CD14-positive monocyte (primary cell): ENCODE measurements at places on chromosomes 6 and 20.

GRCh38 chr6:36285797-36286196 is 15.9 kb downstream of the PNPLA1 start:
- DNase-seq, result no peak

- no peak for DNase-seq
Observed at GRCh38 chr6:2247664-2248063, 2.3 kb upstream of the GMDS start.

GRCh38 chr20:37111926-37112455 is 16.2 kb upstream of the RBL1 start:
- DNase-seq, result no peak

- no peak for DNase-seq
Observed at GRCh38 chr6:110971468-110971867, 10.4 kb upstream of the RPF2 start.

- DNase-seq, result no peak
Observed at GRCh38 chr20:14963262-14963663, 625.9 kb upstream of the FLRT3 start.

- no peak for DNase-seq
Observed at GRCh38 chr20:37518606-37519507, 2.2 kb upstream of the NNAT start.

GRCh38 chr6:6942831-6943230 is 164.9 kb upstream of the RREB1 start:
- DNase-seq, result peak; percentile 62

- no peak for DNase-seq
Observed at GRCh38 chr20:41998539-41999341, 380.6 kb upstream of the CHD6 start.

GRCh38 chr6:154446984-154447383 is 63.5 kb downstream of the CNKSR3 start:
- DNase-seq, result no peak

GRCh38 chr6:46628976-46629375 is 23.6 kb downstream of the CYP39A1 start:
- no peak for DNase-seq

- no peak for DNase-seq
Observed at GRCh38 chr6:44432726-44433125, 45.2 kb downstream of the CDC5L start.

GRCh38 chr6:154907291-154907690 is 87.8 kb upstream of the TIAM2 start:
- no peak for DNase-seq

DNA sequence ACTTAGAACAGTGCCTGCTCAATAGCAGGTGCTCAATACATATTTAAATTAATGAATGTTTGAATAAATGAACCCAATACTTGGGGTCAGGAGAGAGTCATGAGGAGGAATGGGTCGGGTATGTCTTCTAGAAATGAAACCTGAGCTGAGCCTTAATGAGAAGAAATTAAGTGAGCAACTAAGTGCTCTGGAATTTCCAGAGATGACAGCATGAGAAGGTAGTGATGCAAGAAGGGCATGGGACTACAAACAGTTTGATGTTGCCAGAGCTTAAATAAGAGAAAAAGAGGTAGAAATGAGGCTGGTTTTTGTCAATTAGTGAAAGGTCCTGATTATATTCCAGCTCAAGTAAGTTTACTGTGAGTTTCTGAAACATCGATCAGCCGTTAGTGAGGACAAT is 82.9 kb downstream of the PDE10A start:
- DNase-seq, result no peak

DNA sequence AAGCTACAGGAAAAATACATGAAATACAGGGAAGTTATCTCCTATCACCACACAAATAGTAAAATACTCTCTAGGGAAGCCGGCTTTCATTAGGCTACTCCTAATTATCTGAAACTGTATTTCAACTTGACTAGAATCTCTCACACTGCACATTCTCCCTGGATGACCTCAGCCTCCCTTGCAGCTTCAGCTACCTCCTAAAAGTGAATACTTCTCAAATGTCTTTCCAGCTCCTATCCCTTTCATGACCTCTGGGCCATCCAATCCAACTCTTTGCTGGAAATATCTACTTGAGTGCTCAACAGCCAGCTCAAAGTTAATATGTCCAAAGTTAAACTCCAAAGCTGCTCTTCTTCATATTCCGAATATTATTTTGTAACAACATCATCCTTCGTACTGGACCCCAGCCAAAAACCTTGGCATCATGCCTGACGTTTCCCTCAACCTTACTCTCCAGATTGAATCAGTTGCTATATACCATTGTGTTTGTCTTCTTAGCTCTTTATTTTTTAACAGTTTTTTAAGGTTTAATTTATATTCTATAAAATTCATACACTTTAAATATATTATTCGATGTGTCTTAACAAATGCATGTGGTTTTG is 29.4 kb upstream of the KIF6 start:
- no peak for DNase-seq

- no peak for DNase-seq
Observed at GRCh38 chr20:64083804-64084684, at the start of gene LKAAEAR1. TSS of gene LKAAEAR1 (minus strand) at chr20:64084398. CDS start at chr20:64084219, 179 bp downstream.

DNA sequence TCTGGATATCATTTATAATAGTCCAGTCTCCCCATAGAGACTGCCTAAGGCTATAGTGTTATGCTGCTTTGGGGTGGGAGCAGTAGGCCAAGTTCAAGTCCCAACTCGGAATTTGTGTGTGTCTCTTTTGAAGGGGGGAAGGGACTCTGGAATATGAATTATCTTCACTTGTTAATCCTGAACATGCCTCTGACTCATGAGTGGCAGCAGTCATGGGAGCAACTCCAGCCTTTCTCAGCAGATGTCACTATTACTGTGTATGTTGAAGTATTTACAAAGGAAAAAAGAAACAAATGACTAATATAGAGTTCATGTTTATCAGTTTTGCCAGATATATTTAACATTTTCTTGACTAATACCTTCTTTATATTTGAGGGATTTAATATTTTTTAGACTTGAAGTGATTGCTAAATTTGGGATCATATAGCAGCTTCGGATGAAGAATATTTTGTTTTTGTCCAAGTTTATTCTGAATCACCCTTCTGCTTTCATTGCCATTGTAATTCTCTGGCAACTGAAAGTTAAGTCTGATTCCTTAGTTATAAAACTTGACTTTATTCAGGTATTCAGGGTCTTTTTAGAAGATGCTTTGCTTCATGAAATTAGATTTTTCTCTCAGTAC is 23.4 kb downstream of the FAM217A start:
- DNase-seq, result no peak

DNA sequence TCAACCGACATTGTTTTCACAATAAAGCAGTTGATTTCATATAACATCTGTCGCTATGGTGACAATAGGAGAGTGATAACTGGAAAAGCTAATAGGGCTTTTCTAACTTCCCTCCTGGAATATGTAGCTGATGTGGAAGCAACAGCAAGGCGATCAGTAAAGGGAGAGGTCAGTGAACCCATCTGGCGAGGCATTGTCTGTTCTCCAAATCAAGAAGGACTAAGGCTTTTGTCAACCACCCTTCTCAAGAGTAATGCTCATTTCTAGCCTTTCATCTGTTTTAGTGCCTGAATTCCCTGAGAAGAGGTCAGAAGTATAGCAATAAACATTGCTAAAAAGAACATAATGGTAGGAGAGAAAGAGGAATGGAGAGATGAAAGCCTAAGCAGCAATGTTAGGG is 201.3 kb downstream of the AKAP7 start:
- no peak for DNase-seq

GRCh38 chr6:123091896-123092271 is 95.8 kb downstream of the CLVS2 start:
- no peak for DNase-seq

DNA sequence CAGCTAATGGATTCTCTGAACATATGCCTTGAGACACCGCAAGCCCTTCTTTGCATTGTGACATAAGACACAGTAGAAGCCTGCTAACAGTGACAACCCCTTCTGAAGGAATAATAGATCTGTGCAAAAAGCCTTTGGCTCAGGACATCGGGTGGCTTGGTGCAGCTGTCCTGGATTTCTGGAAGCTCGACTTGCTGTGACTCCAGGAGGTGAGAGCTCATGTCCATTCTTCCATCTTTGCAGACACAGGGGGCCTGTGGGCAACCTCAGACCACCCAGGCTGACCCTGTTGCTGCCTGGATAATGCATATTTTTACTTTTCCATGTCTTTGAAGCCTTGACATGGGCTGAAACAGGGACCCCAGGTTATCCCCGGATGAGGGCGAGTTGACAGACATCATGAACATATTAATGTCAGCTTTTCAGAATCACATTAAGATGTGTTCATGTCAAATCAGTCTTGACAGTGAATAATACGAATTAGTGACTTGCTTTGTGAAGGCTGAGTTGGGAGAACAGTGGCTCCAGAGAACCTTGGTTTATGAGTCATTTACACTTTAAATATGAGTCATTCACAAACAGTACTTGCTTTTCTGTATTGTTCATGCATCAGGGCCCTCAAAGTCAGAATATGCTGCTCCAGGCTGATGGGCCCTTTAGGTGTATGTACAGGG is 66.8 kb upstream of the IYD start:
- no peak for DNase-seq

GRCh38 chr20:15913391-15914025 is 659.7 kb downstream of the KIF16B start:
- DNase-seq, result no peak

- DNase-seq, result no peak
Observed at GRCh38 chr6:138378463-138378862, 758 bp downstream of the SMIM28 start.

DNA sequence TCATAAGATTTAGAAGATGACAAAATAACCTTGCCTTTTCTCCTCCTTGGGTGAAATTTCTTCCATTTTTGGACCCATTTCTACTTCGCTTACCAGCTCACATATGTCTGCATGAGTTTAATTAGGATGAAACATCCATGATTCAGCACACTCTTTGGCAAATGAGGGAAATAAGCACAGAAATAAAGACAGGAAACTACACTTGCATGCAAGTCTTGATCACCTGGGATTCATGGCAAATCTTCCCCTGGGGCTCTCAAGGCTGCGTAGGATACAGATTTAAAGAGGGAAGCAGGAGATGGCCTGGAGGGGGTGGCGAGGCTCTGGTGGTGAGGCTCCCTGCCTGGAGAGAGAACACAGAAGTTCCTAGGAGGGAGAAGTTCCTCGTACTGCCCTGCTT is 147.8 kb downstream of the EDN3 start:
- no peak for DNase-seq

- no peak for DNase-seq
Observed at GRCh38 chr6:100455230-100456124, 9.2 kb downstream of the SIM1 start.

DNA sequence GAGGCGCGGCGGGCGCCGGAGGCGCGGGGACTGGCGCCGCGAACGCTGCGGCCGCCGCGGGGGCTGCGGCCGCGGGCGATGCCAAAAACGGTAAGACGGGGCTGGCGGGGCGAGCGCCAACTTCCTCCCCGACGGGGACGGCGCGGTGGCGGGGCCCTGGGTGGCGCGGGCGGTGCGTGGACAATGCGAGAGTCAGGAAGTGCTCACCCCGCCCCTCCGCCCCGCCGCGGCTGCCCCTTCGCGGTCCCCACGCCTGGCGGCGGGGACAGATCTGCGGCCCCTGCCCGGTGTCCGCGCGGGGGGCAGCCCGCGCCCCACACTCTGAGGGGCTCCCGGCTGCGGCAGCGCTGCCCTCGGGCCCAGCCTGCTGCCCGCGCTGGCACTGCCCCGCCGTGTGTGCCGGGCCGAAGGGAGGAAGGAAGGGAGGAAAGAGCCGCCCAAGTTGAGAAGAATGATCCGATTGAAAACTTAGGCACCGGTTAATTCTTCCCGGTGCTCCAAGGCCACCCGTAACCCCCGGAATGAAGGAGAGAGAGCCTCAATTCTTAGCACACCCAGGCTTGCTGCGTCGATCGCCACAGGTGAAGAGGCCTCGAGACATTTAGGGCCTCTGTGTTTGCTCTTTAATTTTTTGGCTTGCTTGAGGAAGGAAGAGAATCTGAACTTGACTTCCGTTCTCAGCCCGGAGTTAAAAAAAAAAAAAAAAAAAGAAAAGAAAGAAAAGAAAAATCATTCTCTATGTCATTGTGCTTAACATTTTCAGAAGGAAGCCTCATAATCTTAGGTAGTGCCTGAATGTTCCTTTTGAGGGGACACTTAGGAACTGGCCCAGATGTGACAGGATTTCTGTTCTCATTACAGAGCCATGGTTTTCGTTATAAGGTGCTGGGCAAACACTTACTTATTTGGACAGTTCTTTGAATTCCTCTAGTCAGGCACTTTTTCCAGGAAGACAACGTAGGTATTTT is 982 bp downstream of the HECA start:
- DNase-seq, result peak; percentile 69

DNA sequence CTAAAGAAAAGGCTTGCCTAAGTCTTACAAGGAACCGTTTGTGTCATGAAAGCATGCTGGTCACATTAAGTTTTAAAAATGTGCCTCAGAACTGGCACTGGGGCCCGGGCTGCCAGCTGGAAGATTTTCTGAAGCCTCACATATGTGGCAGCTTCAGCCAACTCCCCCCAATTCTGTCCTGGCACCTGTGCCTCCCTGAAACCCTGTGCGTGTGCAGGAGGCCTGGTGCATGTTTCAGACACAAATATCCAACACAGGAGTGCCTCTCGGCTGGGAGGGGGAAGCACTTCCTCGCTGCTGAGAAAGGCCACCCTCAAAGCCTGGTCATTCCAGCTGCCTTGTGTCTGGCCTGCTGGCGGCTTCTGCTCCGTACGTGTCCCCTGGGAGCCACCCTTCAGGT is 188.5 kb upstream of the SNX9 start:
- no peak for DNase-seq

GRCh38 chr6:13769655-13770053 is 44.7 kb downstream of the MCUR1 start:
- no peak for DNase-seq

DNA sequence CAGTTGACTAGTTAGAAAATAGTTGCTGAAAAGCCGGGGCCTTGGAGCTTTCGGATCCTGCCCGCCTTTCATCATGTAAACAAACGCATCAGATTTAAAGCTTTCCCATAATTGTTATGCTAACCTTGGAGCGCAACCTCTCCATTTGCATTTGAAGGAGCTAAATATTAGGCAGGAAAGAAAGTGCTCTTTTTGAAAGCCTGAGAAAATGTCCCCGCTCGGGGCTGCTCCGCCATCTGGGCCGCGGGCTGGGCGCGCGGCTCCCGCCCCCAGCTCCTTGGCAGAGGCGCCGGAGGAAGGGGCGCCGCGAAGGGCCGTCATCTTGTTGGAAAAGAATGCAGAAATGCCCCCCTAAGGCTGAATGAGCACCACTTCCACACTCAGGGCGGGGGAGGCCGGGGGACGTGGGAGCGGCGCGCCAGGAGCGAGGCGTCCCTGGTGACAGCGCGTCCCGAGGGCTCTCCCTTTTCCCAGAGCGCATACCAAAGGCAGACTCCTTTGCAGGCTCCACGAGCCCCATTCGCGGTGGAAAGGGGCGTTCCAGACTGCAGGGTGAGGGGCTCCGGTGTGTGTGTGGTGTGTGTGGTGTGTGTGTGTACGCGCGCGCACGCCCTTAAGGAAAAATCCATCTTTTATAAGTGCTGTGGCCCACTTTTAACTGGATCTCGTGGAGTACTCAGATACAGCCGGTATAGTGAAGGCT is 145.6 kb upstream of the ID4 start:
- DNase-seq, result no peak

GRCh38 chr20:33621717-33622400 is 40.3 kb upstream of the C20orf144 start:
- DNase-seq, result no peak
